ENCODE measurements at places on chromosomes 7 and 10.

DNA sequence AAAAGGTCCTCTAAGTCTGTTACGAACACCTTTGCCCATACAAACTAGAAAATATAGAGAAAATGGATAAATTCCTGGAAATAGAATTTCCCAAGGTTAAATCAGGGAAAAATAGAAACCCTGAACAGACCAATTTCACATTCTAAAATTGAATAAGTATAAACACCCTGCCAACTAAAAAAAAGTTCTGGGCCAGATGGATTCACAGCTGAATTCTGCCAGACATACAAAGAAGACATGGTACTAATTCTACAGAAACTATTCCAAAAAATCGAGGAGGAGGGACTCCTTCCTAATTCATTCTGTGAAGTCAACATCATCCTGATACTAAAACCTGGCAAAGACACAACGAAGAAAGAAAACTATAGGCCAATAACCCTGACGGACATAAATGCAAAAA lies 400.4 kb upstream of the SEMA3A start:
- no peak for DNase-seq

- DNase-seq = no peak
Observed at GRCh38 chr10:29698773-29699490, 64.2 kb upstream of the SVIL start.

DNA sequence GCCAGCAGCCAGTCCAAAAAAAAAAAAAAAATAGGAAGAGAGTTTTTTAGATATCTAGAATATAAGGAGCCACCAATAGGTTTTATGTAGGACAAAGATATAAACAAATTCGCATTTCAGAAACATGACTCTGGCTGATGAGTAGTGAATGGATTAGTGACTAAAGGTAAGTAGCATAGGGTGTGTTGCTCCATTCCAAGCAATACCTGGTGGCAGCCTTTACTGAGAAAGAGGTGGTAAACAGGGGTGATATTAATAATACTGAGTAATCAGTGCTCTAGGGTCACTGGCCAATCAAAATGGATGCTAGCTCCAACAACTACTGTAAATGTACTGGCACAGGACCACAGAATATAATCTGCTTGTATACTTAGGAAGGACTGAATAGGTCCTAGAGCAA lies 45.5 kb upstream of the RAB11FIP2 start:
- DNase-seq = no peak

GRCh38 chr10:132468651-132469050 lies 68.9 kb upstream of the INPP5A start:
- DNase-seq = no peak

- DNase-seq = peak; percentile 4
Observed at GRCh38 chr10:95864906-95865813, 42.6 kb upstream of the CC2D2B start.

- DNase-seq = no peak
Observed at GRCh38 chr10:51615764-51616298, 83.6 kb downstream of the CSTF2T start.

- no peak for DNase-seq
Observed at GRCh38 chr7:121519548-121520521, 123.7 kb upstream of the FAM3C start.

- no peak for DNase-seq
Observed at GRCh38 chr10:118003126-118003525, 43.6 kb downstream of the RAB11FIP2 start.

GRCh38 chr10:119768455-119769094 lies 42.7 kb downstream of the INPP5F start:
- no peak for DNase-seq

- no peak for DNase-seq
Observed at GRCh38 chr7:77362905-77363304, 53.2 kb downstream of the GSAP start.

- DNase-seq = no peak
Observed at GRCh38 chr10:123398756-123399155, 244.6 kb downstream of the BUB3 start.

- DNase-seq = no peak
Observed at GRCh38 chr7:129370812-129371211, 63.4 kb upstream of the STRIP2 start.

DNA sequence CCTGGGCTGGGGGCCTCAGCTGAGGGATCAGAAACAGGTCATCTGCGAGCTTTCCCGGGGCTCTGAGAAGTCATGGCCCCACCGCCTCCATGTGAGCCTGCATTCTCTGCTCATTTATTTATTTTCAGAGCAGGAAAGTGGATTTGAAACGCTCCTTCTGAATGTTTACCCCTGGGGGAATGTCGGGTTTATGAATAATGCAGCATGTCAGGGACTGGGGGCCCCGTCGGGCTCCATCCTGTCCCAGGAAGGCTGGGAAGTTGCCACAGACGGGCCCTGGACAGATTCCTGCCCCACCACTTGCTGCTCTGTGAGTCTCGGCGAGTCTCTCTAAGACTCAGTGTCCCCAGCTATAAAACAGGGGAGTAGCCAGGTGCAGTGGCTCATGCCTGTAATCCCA lies 11.9 kb upstream of the GTF2IRD1 start:
- no peak for DNase-seq

GRCh38 chr10:87720665-87721064 lies 61.0 kb downstream of the PAPSS2 start:
- no peak for DNase-seq

GRCh38 chr7:31478721-31479120 lies 35.2 kb upstream of the ITPRID1 start:
- no peak for DNase-seq

DNA sequence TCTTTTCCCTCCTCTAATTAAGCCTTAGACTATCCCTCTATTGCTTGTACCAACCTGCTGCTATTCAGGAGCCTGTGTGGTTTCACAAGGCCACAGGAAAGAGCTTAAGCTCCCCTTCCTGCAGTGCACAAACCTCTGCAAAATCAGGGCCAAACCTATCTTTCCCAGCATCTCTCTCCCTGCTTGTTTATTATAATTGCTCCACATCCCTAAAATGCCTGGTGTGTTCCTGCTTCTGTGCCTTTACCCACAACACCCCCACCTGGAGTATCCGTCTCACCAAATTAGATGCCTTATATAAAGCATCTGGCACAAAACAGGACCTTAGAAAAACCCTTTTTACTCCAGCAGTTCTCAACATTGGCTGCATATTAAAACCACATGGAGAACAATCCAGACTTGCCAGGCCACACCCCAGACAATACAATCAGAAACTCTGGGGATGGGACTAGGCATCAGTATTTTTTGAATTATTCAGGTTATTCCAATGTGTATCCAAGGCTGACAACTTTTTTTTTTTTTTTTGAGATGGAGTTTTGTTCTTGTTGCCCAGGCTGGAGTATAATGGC lies 16.7 kb downstream of the SEC31B start:
- no peak for DNase-seq

DNA sequence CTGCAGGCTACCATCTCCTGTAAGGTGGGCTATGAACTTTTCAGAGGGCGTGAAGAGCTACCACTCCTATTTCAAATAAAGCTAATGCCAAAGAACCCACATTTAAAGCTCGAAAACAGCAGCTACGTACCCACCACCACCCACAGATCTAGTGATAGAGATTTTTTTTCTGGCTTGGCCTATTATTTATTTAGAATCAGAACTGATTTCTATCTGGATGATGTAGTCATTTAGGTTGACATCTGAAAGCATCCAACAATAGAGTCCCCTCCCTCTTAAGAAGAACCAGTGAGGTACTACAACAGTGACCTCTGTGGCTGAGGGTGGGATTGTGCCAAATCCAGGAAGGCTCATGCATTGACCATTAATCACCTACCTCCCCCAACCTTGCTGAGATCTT lies 113.8 kb upstream of the ADO start:
- DNase-seq = no peak

DNA sequence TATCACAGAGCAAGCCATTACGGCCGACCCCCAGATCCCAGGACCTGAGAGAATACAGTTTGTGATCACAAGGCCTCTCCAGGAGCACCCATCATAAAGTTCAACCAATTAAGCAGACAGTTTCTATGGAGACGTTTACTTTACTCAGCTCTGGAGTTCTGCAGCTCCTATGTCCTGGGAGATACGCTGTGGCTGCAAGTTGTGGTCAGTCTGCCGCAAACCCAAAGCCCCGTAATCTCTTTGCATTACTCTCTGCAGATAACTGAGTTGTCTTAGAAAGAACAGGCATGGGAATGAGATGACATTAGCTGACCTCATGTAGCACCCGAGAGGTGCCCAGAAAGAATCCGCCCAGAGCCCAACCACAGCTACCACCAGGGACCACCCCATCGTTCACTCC lies 305.1 kb downstream of the FGFR2 start:
- no peak for DNase-seq

DNA sequence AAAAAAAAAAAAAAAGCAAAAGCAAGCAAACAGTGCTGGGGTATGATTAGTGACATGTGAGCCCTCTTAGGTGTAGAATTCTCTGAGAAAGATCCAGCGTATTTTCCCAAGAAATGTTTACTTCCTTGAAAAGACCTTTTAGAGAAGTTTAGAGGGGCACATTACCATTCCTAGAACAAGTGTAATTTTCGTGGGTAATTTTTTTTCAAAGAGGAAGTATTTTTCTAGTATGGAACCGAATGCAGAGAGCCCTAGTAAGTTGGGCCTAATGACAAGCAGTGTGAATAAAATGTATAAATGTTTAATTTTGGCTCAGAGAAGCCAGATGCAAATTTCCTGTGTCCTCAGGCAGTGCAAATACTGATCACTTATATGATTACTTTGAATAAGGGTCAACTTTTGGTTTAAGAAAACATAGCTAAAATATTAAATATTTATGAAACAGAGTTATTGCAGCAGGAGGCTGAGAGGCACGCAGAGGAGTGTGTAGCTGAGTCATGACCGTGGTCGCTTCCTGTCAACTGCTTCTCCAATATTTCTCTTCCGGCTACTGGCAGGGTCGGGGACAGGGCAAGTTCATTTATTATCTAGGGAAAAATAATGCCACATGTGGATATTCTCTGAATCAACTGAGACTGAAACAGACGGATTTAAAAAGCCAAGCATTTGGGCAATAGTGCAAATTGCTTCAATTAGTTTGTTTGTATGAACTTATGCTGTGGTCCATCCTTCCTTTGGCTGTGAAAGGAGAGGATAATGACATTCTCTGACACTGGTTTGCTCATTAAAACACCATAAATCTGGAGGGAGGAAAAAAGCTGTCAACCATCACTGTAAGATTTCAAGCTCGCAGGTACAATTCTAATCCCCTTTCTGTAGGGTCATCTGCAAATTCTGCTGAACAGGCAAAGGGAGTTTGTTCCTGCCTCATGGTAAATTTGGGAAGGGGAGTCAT lies 495.2 kb downstream of the GLRX3 start:
- DNase-seq = no peak

DNA sequence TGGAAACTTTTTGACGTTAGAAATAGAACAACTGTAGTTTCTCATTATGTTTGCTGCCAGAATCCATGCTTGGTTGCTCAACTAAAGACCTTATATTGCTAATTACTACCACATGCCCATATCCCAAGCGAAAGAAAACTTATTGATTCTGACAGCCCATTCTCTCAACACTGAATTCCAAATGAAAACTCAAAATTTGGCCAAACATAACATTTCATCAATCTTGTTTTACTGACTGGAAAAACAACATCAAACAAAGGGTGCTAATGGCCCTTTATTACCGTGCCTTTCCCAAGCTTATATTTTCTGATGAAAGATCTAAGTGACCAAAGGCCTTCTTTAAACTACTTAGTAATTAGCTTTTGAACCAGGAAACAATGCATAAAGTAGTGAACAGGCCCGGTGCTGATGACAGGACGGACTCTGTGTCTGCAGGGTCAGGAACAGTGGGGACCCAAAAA lies 531.8 kb downstream of the KCNMA1 start:
- no peak for DNase-seq

GRCh38 chr10:122980209-122981065 lies at the start of gene PSTK:
TSS of gene PSTK (plus strand) at chr10:122980401. CDS start at chr10:122980480, 79 bp downstream.
- DNase-seq = peak; percentile 82

GRCh38 chr7:45098983-45099839 lies 10.4 kb upstream of the NACAD start:
- no peak for DNase-seq

DNA sequence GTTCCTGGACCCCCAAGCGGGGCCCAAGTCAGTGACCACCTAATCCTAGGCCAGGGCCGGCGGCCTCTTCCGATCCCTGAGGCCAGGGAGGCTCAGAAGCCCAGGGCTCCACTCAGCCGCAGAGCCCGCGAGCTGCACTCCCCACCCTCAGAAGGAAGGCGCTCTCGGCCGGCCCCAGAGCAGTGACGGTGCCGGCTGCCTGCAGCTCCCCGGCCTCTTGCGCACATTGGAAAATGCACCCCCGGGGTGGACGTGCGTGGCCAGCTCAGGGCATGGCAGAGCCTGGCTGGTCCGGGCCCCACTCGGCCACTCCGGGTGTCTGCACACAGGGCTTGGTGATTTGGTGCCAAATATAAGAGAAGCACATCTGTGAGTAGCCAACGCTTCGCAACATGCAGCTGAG lies 269.1 kb downstream of the PTPRN2 start:
- no peak for DNase-seq

DNA sequence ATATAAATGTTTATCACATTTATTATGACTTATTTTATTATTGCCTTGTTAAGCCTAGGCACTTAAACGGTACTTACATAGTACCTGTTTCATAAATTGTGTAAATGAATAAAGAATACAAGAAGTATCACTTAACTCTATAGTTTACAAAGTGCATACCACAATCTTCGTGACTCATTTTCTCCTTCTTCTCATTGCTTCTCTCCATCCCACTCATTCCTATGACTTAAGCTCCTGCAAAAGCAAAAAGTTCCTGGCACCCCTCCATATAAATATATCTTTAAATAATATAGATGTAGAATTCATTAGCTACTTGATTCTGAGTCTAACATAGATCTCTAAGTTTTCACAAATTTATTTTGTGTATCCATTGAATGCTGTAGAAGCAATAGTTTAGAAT lies 1382.0 kb upstream of the CELF2 start:
- DNase-seq = no peak

GRCh38 chr10:128417826-128418225 lies 291.6 kb upstream of the MKI67 start:
- DNase-seq = no peak

- DNase-seq = no peak
Observed at GRCh38 chr7:90178679-90179278, 24.5 kb downstream of the STEAP1 start.

- DNase-seq = no peak
Observed at GRCh38 chr7:152072421-152072820, 46.9 kb downstream of the GALNT11 start.

- DNase-seq = no peak
Observed at GRCh38 chr10:124632064-124632531, 112.1 kb downstream of the FAM53B start.

- DNase-seq = no peak
Observed at GRCh38 chr7:44449584-44449928, 40.9 kb downstream of the NUDCD3 start.

DNA sequence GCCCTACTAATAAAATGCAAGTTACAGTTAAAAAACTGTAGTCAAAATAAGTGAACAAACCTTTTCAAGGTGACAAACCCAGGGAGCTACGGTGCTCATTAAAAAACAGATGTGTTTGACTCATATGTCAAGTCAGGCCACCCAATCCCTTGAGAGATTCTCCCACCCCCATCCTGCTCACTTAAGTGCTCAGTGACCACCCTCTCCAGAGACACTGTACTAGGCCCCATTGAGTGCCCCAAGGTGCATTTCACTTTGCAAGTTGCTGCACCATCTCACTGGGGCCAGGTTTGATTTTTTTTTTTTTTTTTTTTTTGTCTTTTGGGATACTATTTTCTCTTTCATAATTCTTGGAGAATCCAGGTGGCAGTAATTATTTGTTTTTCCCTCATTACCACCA lies 1.9 kb downstream of the ERV3-1 start:
- no peak for DNase-seq

GRCh38 chr10:49649936-49650723 lies 29.3 kb upstream of the C10orf53 start:
- DNase-seq = no peak

All from activated T-helper 1 cell treated with anti-CD3 and anti-CD28 coated beads, Interleukin-2, amount 50 U/mL, for 16 hours (primary cell).